Stimulated activated CD4-positive, alpha-beta T cell treated with anti-CD3 and anti-CD28 coated beads, Interleukin-15, amount 100 ng/mL, for 24 hours (primary cell): ENCODE measurements at places on chromosomes 16 and 17.
A peak's percentile ranks its signal among the peaks of the same experiment; 100 is the strongest.

- peak; percentile 37 for DNase-seq
Measured at GRCh38 chr17:43578699-43579565, 32.8 kb upstream of the ETV4 start.

- no peak for DNase-seq
Measured at GRCh38 chr17:65627108-65627507, 65.7 kb upstream of the AXIN2 start.

DNA sequence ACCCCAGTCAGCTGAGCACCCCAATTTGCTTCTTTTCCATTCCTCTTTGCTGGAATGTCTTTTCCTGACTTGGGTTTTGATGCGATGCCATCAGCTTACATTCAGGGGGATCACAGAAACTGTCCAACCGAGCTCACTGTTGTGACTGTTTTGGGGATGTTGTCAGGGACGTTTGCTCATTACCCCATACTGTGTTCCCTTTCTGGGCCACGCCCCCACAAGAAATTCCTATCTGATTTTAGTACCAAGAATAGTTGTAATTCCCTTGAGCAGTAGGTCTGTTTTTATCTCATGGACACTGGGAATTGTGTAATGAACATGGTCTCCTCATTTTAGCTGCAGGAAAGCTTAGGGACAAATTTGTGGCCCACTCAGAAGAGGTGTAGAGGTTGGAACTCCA is 2.6 kb upstream of the NTN1 start:
- no peak for DNase-seq

DNA sequence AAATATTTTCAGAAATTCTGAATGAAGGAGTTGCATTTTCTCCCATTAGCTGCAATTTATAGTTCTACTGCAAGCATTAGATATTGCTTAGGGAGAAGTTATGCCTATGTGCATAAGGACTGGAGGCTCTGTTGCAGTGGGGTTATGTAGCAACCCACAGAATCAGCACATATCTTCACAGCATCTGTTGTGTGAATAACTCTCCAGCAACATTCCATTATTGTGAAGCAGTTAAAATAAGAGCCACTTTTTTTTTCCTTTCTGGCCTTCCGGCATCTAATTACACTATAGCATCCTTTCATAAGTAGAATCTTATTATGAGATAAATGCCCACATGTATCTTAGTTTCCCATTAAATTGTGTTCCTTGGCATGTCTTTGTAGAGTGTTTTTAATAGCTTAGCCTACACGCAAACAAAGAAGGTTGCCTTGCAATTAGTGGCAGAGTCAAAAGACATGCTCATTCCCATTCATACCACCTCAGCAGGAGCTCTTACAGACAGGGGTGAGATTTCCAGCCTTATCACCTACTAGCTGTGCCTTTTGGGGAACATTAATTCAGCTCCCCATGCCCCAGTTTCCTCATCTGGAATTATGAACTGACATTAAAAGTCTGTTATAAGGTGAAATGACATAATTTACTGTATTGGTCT is 596.0 kb upstream of the GOT2 start:
- no peak for DNase-seq

DNA sequence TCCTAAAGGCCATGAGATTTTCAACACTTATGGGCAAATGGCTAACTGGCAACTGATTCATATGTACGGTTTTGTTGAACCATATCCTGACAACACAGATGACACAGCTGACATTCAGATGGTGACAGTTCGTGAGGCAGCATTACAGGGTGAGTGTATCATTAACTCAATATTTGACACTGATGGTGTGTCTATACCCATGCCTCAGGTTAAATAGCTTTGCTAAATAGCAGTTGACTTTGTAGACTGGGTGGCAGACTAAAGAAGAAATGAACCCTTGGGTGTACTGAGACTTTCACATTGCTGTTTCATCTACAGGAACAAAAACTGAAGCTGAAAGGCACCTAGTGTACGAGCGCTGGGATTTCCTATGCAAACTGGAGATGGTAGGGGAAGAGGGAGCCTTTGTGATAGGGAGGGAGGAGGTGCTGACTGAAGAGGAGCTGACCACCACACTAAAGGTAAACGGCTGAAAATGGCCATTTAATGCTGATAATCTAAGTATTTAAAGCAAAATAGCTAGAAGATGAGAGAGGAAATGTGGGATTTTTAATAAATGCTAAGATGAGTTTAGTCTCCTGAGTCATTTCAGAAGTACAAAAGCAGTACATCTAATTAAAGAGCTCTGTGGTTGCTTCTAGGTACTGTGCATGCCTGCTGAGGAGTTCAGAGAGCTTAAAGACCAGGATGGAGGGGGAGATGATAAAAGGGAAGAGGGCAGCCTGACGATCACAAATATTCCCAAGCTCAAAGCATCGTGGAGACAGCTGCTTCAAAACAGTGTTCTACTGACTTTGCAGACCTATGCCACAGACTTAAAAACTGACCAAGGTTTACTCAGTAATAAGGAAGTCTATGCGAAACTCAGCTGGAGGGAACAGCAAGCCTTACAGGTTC is 3.0 kb downstream of the SETD6 start:
- DNase-seq = no peak

DNA sequence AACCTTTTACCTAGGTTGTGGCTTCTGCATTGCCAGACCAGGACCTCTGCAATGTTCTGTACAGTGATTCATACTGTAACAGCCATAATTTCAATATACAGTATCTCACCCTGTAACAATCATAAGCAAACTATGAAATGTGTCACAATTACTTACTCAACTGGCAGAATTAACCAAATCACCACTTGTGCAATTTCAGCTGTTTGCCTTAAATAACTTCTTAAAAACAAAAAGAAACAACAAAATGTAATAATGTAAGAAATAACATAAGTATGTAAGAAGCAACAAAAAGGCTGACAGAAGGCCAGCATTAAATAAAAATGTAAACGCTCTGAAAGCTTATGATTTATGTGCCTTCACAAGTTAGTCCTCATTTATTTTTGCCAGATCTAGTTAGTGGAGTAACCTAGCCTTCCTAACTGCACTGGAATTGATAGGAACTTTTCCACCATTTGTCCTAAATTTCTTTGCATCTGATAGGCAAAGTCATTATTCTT is 96.9 kb downstream of the SKAP1 start:
- no peak for DNase-seq

DNA sequence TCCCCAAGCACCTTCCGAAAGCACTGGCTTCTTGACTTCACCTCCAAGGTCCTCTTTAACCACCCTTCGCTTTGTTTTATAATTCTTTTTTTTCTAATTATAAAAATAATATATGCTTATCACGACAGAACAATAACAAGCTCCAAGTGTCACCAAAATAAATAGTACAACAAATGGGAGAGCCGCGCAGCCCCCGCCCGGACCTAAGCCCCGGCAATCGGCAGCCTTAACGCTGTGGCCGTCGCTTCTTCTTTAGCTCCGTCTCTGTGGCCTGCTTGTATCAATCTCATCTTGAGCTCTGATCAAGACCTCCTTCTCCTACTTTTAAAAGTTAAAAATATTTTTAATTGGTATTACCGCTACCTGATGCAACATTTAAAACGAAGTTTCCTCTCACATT is 42.7 kb downstream of the CYB5D2 start:
- no peak for DNase-seq

DNA sequence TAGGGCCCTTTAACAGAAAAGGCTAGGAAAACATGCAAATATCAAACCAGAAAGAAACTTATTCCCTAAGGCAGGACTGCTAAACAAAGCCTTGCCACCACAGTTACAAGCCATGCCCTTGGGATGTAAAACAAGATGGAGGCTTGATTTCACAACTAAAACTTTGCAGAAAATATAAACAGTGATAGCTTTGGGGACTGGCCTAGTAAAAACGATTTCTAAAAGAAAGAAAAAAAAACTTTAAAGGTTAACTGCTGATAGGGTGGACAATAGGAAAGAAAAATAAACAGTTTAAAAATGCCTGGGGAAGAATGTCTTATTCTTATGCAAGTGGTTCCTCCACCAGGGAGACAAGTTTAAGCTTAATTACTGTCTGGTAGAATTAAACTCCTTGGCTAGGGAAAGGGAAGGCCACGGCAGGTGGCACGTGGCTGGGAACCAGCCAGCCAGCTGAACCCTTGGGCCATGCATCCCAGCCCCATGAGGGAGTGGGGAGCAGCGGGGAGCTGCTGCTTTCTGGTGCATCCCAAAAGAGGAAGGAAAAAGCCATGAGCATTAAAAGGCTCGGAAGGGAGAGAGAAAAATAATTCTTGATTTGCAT is 10.7 kb upstream of the TMC5 start:
- no peak for DNase-seq

DNA sequence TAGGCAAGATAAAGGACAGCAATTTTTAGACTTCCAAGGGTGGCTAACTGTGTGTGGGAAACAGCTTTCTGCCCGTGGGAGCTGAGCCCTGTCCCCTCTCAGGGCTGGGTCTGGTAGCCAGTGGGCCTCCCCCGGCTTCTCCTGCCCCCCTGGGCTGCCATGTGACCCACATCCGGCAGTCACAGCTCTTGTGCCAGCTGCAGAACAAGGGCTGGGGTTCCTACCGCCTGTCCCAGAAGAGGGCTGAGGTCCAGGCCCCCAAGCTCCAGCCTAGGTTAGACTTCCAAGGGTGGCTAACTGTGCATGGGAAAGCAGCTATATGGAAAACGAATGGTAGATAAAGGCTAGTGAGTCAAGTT is 6.1 kb downstream of the GAST start:
- DNase-seq = no peak

GRCh38 chr17:47714773-47715396 is 18.2 kb upstream of the TBX21 start:
- no peak for DNase-seq

GRCh38 chr16:16096858-16097213 is 126.5 kb downstream of the ABCC6 start:
- DNase-seq = no peak

- DNase-seq = no peak
Measured at GRCh38 chr17:18143044-18143936, 34.7 kb downstream of the MYO15A start.

- DNase-seq = peak; percentile 62
Measured at GRCh38 chr16:81035975-81036750, 521 bp downstream of the ATMIN start.

GRCh38 chr16:62272035-62272434 is 235.8 kb upstream of the CDH8 start:
- DNase-seq = no peak

- DNase-seq = peak; percentile 86
Measured at GRCh38 chr17:32876417-32877163, at the start of gene MYO1D. Gene MYO1D, minus strand, starts transcription at chr17:32877124. Its CDS starts 252 bp downstream, at chr17:32876872.

DNA sequence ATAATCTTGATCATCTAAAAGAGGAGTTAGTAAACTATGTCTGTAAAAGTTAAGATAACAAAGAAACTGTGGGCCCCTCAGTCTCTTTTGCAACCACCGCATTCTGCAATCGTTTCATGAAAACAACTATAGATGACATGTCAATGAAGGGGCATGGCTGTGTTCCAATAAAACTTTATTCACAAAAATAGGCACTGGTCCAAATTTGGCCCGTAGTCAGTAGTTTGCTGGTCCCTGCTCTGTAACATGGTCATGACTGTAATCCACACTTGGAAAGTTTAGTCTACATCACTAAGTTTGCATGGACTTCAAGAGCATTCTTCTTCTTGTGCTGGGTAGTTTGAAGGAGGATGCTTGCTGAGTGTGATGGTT is 299.3 kb upstream of the PSMD7 start:
- DNase-seq = no peak

- no peak for DNase-seq
Measured at GRCh38 chr16:67451704-67452435, 20.9 kb downstream of the HSD11B2 start.
